Ascending aorta (tissue), 2 donors: ENCODE measurements at places on chromosomes 2 and 18. TPM values are rescaled to one million over a fixed set of nuclear protein-coding genes. Genes with fewer than 3 reads are reported as not detected.

DNA sequence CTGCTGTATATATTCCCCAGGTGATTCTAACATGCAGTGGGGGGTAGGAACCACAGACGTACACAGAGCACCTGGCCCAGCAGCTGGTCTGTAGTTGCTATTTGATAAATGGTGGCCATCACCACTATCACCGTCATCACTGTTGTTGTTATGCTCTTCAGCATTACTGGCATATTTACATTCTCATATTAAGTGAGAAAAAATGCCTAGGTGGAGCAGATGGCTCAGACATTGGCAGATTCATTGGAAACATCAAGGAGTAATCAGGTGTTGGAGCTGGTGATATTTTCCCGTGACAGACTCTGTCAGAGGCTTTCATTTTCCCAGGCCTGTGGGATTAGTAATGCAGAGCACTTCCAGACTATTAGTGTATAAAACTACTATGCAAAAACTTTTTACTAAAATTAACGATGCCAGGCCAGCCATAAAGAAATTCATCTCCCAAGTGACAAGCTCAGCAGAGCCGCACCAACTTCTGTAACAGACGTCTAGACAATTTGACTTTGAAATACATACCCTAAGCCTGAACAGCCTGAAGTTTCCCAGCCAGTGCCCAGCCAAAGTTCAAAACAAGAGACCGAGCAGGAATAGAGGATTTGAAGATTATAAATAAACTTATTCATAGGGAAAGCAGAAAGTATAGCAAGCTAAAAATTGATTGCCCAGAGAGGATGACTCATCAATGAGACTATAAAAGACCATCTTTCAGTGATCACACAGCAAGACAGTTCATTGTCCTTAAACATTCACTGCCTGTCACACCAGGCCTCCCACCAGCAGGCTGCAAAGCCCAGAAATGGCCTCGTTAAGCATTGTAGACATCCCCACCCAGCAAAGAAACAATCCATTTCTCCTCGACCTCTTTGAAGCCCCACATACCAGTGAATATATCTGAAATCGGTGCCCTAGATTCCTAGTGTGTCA is 247.4 kb upstream of the CHAC2 start:
- DNase-seq, result no peak

DNA sequence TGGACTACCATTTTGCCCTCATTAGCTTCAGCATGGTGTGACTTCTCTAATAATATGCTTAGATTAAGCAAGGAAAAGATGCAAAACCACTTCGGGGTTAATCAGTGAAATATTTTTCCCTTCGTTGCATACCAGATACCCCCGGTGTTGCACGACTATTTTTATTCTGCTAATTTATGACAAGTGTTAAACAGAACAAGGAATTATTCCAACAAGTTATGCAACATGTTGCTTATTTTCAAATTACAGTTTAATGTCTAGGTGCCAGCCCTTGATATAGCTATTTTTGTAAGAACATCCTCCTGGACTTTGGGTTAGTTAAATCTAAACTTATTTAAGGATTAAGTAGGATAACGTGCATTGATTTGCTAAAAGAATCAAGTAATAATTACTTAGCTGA is 16.3 kb downstream of the TYMS start:
- no peak for DNase-seq

DNA sequence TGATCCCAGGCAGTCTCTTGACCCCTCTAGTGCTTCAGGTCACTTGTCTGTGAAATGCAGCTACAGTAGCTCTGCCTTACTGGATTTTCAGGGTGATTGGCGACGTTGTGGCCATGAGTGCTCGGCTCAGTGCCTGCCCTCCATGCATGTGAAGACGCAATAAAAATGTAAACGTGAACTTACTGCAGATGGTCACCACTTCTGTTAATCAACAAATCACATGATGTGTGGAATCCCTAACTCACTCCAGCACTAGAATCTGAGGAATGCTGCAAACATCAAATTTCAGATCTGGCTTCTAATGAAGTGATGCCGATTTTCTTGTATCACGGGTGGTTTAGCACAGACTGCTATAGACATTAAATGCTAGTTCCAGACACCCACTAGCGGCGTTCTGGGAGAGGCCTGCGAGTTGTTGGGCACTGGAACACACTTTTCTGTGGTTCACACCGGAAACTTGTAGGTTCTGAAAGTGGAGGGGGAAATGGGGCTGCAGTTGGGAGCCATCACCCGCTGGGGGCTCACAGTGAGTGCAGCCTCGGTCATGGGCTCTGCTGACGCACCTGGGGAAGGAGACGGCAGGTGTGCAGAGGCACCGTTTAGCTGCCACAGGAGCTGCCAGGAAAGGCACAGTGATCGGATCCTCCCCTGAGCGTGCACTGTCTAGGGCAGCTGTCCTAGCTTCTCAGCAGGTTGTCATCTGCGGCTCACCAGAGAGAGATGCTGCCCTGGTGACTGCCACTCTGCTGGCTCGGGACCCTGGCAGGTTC is 6.5 kb downstream of the CNDP1 start:
- DNase-seq, result no peak

- DNase-seq, result no peak
Measured at GRCh38 chr2:68246396-68246795, 5.9 kb downstream of the PPP3R1 start.

GRCh38 chr2:52000151-52000855 is 968.4 kb upstream of the NRXN1 start:
- no peak for DNase-seq

DNA sequence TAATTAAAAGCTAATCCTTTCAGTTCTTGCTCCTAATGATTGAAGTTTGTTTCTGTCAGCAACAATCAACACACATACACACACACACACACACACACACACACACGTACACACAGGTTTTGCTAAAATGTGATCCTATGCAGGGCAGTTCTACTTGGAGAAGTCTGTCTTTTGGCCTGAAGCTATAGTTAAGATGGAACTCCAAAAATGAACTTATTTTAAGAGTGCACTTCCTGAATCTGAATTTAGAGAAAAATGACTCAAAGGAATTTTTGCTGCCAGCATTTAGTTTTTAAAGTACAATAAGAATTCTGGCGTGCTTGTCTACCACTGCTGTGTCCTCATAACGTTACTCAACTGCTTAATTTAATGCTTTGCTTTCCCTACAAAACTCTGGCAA is 6.6 kb downstream of the GALNT5 start:
- DNase-seq, result no peak

GRCh38 chr2:186611526-186611925 is 21.7 kb downstream of the ITGAV start:
- no peak for DNase-seq

DNA sequence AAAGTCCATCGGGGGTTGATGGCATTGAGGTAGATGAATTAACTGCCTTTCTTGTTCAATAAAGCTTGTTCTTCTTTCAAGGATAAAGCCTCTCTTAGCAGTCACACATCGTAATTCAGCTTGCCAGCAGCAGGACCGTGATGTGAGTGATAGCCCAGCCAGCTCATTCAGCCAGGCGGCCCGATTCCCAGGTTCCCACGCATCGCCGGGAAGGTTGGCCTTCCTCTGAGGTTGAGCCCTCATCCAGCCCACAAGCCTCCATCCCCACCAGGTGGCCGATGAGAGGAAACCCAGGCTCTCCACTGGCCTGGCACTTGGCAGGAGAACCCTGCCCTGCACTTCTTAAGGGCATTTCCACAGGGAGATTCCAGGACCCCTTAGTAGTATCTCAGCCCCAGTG is 4.7 kb downstream of the AGAP1 start:
- no peak for DNase-seq

- DNase-seq, result peak; percentile 50
Measured at GRCh38 chr2:240134466-240134865, 1.6 kb downstream of the COPS9 start.

DNA sequence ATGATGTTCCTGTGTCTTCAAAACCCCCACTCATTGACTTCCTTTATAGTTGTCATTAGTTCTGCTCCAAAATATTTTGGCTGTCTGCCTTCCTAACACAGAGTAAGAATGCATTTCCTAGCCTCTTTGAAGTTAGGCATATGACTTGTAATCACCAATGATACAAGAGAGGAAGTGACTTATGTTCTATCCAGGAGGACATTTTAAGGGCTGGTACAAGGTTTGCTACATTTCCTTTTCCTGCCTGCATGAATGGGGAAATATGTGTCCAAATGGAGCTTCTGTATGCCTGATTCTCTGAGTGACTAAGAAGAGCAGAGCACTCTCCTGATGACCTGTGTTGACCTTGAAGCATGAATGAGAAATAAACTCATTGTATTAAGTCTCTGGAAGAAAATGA is 115.1 kb downstream of the PLCL1 start:
- DNase-seq, result no peak

Gene RGPD3
- total RNA-seq, result 0.75 TPM

Gene SLC38A11
- total RNA-seq, result not detected

Gene ZNF892
- 1.4 TPM for total RNA-seq
